ENCODE measurements at places on chromosomes 6 and 20. TPM values are rescaled to one million over a fixed set of nuclear protein-coding genes. Genes with fewer than 3 reads are reported as not detected.

Gene C6orf132
- total RNA-seq = 0.75 TPM

Gene MROH8
- 1.1 TPM for total RNA-seq

Gene MCCD1
- not detected for total RNA-seq

Gene TGM3
- total RNA-seq = not detected

Gene TBX18
- total RNA-seq = 44.2 TPM
